ENCODE measurements at places on chromosomes 7 and 10.

DNA sequence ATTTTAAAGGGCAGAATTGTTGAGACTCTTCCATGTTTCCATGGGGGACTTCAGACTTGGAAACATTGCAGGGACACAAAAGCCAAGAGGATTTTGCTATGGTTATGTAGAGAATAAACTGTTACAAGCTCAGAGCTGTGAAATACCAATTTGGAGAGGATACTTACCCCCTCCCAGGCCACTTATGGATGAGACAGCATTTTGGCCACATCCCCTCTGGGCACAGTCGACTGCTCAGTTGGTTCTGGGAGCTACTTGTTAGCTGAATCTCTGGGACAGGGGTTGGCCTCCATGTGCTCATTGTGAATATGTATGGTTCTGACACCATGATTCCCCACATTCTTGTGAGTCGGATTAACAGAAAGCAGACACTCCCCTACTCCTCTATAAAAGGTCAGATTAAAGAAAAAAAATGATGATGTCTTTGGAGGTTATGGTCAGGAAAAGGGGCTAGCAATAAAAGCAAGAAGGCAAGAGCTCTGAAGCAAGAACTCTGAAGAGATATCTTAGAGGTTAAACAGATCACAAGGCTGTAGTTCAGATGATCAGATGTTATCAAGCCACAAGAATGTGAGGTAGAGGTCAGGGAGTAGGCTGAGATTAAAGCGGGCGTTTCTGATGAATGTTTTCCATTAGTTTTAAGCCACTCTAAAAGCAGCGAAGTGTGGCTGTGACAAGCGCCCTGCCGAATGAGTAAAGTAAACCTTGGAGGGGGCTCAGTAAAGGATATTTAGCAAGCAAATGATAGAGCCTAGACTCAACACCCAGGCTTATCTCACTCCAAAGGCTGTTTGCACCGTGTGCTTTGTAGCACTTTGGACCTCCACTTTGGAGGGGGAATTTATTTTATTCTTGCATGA lies 17.2 kb downstream of the STAMBPL1 start:
- DNase-seq, result no peak

DNA sequence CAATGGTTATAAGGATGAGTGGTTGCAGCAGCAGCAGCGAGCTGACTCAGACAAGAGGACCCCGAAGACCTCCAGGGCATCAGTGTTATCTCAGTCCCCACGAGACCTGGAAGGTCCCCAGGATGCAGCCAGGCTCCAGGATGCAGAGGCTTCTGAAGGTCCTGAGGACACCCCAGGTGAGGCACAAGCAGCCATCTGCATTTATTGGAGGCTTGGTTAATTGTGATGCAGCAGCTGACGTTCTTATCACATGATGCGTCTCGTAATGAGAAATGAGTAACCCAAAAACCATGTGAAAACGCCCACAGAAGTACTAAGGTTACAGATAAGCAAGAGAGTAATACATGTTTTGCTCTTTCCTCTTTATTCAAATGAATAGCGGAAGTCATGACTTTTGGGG lies 17.4 kb downstream of the C7orf57 start:
- DNase-seq, result no peak

DNA sequence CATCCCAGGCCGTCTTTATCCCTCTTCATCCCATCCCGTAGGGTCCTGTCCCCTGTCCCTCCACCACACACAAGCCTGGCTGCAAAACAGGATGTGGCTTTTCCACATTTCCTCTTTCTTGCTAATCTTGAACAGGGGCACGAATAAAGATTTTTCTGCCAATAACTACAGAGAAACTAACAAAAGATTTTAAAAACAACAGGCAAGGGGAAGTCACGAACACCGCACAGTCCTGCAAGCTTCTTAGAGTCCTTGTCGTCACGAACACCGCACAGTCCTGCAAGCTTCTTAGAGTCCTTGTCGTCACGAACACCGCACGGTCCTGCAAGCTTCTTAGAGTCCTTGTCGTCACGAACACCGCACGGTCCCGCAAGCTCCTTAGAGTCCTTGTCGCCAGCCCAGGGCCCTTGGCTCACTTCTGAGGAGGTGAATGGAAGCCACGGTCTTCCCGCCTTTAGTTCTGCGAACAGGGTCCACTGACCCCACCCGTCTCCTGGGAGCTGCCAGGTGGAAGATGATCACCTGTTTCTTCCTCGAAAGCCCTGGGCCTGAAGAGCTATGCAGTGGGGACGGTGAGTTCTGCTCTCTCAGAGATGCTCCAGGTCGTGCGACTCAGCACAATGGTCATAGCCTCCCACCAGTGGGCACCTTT lies 10.3 kb upstream of the INSIG1 start:
- DNase-seq, result no peak

- DNase-seq, result no peak
These were observed 36.6 kb upstream of the SRGN start for GRCh38 chr10:69051303-69051702.

- no peak for DNase-seq
These were observed 52.6 kb downstream of the ICA1 start for GRCh38 chr7:8209353-8209752.

DNA sequence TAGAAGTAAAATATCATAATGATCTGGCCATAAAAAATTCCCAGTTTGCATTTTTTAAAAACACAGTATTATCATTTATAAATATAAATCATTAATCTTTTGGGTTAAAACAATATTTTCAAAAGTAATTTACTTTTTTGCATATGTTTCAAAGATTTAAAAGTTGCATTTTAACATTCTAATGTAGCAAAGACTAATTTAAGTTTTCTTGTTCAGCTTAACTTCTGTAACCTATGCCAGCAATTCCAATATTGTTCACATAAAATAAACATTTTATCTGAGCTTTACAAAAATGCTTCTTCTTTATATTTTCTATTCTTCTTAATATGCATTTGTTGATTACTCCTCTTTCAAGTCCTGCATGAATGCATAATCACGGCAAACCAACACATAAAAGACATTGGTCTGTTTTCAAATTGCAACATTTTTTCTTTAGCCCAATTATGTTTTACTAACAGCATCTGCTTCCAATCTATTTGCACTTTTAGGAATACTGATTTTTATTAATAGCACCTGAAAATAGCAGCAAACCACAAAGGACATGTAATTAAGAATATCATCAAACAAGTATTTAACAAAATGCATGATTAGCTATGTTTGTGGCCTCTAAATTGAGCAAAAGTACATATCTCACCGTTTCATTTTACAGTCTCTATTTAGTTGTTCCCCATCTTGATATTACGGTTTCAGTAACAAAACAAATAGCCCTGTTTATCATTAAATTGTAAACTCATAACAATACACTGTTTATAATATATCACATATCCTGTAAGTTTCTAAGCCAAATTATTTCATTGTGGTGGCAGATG lies 286.9 kb upstream of the NFE2L3 start:
- DNase-seq, result no peak

DNA sequence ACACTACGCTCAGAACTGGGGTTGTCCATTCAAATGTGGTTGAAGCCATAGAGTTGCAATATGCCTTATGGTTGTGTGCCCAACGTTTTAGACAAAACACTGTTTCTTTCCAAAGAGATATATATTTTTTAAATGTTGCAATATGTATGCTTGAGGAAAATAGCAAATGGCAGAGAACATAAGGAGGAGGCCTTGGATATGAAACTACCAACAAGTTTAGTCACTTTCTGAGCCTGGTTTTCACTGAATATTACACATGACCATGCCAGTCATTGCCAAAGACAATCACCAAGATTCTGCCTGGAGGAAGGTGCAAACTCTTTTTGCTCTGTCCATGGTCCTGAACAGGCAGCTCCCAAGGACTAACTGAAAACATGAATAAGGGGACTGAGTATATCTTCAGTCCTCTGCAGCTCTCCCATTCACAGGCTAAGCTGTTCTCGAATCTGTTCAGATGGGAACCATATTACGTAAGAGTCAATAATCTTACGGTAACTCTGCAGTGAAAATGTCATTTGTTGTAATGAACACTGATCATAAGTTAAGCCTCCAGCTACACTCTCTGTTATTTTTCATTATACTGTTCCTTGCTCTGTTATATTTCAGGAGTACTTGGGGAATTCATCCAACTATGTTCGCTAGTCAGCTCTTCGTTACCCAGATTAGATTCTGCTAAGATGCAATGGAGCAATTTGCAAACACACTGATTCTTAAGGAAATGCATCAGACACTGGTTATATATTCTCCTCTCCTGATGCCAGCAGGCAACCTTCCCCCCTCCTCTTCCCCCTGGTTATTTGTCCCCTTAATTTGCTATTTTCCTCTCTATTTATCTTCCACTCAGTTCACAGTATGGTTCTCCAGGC lies 90.7 kb upstream of the C1QL3 start:
- no peak for DNase-seq

- DNase-seq, result no peak
These were observed 57.0 kb downstream of the CHST3 start for GRCh38 chr10:72020914-72021809.

- no peak for DNase-seq
These were observed 434.3 kb upstream of the SEMA3D start for GRCh38 chr7:85620936-85621685.

DNA sequence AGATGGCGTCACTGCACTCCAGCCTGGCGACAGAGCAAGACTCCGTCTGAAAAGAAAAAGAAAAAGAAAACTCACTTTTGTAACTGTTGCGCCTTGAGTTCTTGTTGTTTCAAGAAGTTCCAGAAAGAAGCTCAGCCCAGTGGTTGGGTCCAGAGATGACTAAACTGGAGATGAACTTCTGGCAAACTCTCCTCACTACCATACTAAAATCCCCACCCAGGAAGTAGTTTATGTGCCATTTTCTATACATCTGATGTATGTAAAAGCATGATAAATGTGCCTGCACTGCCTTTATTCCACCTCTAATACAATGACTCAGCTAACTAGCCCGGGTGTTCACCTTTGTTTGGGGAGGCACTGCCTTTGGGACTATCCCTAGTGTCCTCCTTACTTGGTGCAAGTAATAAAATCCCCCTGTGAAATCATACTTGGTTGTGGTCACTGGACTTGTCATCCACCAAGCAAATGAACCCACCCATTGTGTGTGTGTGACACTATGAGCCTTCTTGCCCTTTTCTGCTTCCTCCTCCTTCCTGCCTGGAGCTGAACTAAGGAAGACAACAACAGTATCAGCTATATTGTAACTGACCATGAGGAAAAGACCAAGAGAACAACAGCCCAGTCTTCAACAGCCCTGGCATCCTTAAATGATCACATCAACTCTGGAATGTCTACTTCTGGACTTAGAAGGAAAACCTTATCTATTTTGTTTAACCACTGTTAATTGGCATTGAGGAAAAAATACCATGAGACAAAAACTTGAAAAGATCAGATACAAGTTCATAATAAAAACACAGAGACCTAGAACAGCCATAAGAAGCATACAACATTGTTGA lies 33.6 kb downstream of the JMJD1C start:
- DNase-seq, result no peak

DNA sequence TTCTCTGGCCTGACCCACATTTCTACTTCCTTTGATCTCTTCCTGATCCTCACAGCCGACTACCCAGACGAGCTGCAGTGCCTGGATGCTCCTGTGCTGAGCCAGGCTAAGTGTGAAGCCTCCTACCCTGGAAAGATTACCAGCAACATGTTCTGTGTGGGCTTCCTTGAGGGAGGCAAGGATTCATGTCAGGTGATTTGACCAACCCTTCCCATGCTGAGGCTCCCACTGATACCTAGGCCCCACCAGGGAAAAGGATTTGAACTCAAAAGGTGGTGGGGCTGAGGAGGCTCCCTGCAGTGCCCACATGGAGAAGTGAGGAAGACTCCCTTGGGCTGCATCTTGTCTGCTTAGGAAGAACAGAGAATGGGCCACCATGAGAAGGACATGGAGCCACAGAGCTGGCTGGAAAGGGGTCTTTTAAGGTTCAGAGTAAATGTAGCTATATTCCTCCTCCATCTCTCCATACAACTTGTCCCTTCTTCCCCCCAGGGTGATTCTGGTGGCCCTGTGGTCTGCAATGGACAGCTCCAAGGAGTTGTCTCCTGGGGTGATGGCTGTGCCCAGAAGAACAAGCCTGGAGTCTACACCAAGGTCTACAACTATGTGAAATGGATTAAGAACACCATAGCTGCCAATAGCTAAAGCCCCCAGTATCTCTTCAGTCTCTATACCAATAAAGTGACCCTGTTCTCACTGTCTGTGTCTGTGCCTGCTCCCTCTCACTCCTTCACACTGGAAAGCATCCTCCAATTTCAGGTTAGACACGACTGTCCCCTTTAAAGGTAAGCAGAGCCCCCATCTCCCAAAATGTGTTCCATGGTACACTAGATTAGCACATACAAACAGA lies 3.3 kb downstream of the PRSS1 start:
- DNase-seq, result no peak

DNA sequence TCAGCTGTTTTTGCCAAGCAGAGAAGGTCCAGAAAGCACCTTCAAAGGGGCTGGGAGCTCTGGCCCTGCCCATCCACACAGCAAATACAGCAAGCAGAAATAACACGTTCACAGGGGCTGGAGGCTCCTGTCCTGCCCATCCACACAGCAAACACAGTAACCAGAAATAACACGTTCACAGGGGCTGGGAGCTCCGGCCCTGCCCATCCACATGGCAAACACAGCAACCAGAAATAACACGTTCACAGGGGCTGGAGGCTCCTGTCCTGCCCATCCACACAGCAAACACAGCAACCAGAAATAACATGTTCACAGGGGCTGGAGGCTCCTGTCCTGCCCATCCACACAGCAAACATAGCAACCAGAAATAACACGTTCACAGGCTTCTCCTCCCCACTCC lies 558.1 kb downstream of the PTPRN2 start:
- no peak for DNase-seq

DNA sequence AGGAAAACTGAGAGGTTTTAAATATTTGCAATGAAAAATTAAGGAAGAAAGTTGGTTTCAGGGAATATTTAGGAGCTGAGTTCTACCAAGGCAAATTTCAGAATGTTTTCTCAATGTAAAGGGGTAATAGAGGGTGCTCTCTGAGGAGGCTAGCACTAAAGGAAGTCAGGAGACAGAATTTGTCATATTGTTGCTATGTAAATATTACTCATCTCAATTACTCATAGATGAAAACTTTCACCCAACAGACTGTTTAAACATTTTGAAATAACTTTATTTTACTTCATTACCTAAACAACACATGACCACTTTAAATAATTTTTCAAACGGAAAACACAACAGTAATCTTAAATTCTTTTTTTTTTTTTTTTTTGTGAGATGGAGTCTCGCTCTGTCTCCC lies 274.8 kb upstream of the NRG3 start:
- no peak for DNase-seq

DNA sequence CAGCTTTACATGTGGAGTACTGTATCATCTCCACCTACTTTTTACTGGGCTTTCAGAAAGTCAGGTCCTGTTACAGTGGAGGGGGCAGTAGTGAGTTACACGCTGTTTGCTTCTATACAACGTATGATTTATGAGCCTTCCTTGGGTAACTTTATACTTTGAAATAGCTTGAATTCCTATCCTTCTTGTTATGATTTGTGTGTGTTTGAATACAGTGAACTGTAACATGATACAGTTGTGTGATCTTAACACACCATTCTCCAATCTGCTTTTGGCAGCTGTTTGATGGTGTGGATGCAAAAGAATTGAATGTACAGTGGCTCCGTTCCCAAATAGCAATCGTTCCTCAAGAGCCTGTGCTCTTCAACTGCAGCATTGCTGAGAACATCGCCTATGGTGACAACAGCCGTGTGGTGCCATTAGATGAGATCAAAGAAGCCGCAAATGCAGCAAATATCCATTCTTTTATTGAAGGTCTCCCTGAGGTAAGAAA lies 41.7 kb downstream of the SP8 start:
- DNase-seq, result no peak

GRCh38 chr10:132570771-132571649 lies 33.4 kb downstream of the INPP5A start:
- DNase-seq, result no peak
